ENCODE measurements at places on chromosomes 2 and 18. TPM values are rescaled to one million over a fixed set of nuclear protein-coding genes. Genes with fewer than 3 reads are reported as not detected.

The CAPN14 gene
- total RNA-seq, result not detected

The DSG1 gene
- total RNA-seq, result 0.02 TPM

The REG3A gene
- not detected for total RNA-seq

The MRO gene
- 1.2 TPM for total RNA-seq

The FAM110C gene
- total RNA-seq, result 0.15 TPM

The CHRND gene
- total RNA-seq, result not detected

The RAB6C gene
- not detected for total RNA-seq

The MYO1B gene
- total RNA-seq, result 51.0 TPM

The FLACC1 gene
- 0.23 TPM for total RNA-seq

The AOX1 gene
- total RNA-seq, result 0.06 TPM

The PELI1 gene
- total RNA-seq, result 5.5 TPM

The IL1R1 gene
- 8.0 TPM for total RNA-seq

The AGXT gene
- total RNA-seq, result not detected

The SCN3A gene
- 1.3 TPM for total RNA-seq

The UGT1A8 gene
- total RNA-seq, result not detected

The SCN2A gene
- 0.64 TPM for total RNA-seq

The CNGA3 gene
- total RNA-seq, result not detected

The GCG gene
- not detected for total RNA-seq

The AQP12B gene
- total RNA-seq, result not detected

The ASAP2 gene
- 10.4 TPM for total RNA-seq
